ENCODE measurements at places on chromosomes 16 and 17.

DNA sequence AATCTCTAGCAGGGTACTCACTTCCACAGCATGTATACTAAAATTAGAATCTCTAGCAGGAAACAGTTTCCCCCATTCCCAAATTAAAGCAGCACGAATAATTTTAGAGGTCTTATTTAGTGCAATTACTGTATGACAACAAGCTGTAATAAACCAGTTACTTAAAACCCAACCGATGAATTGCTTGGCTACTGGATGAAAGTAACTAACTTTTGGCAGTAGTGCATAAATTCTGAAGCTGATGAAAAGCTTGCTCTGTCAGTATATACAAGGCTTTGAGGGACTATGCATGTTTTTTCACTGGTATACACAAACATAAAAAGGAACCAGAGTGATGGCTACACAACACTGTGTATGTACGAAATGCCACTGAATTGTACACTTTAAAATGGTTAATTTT is 89.4 kb downstream of the CFDP1 start:
- DNase-seq: no peak

DNA sequence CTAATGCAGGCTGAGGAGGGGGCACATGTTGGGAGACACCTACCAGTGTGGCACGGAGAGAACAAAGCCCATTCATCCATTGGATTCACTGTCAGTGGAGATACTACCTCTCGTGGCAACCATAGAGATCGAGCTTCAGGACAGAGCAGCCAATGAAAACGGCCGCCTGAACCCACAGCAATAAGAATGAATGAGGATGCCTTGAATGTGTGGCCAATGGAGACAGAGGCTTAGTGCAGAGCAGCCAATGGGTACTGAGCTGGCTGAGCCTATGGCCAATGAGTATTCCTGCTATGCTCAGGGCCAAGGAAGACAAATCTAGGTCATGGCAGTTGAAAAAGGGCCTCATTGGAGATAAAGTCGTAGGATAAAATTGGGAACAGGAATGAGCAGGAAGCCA is 10.9 kb downstream of the ARHGEF15 start:
- DNase-seq: no peak

- no peak for DNase-seq
These were observed 704.1 kb downstream of the CDH11 start for GRCh38 chr16:64417711-64418227.

DNA sequence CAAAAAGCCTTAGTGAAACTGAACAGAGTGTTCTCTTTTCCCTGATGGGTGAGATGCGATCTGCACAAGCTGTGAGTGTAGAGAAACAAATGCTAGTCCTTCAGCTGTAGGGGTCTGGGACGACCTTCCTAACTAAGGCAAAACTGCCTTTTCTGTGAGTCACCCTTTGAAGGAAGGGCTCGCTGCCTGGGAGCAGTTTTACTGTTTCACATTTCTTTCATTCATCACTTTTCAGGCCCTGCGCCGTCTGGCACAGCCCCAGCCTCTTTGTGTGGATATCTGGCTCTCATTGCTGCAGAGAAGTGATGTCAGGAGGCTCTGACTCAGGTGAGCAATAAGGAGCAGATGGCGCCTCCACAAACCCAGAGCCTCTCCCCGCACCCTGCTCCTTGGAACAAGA is 57.4 kb downstream of the HS3ST3A1 start:
- DNase-seq: no peak

DNA sequence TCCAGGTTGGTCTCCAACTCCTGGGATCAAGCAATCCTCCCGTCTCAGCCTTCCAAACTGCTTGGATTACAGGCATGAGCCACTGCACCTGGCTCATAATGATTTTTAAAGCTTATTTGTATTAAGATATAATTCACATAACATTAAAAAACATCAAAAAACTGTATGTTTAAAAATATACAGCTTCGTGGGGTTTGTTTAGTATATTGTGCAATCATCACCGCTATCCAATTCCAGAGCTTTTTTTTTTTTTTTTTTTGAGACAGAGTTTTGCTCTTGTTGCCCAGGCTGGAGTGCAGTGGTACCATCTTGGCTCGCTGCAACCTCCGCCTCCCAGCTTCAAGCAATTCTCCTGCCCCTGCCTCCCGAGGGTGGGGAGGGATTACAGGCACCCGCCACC is 11.0 kb upstream of the SLC25A19 start:
- DNase-seq: no peak

GRCh38 chr16:66515596-66516508 is 34.1 kb downstream of the TK2 start:
- peak; percentile 40 for DNase-seq

DNA sequence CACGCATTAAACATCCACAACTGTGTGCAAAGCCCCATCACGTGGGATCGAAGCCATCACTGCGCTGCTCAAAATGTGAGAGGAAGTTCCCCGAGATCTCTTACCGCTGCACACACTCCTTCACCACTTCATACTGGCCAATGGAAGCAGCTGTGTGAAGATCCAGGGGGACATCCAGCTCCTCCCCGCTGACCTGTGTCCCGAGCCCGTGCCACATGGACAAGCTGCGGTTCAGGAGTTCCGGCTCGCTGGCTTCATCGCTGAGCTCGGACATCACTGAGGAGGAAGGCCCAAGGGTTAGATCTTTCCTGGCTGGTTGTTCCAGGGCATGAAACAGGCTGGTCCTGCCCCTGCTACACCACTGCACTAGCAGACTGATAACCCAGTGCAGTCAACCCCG is 4.2 kb downstream of the ANKS3 start:
- DNase-seq: no peak

GRCh38 chr17:42071810-42072209 is 21.4 kb upstream of the C17orf113 start:
- no peak for DNase-seq

- no peak for DNase-seq
These were observed 208.2 kb downstream of the C16orf78 start for GRCh38 chr16:49581630-49582298.

GRCh38 chr17:74008196-74008595 is 195.3 kb upstream of the RPL38 start:
- no peak for DNase-seq

GRCh38 chr17:27481327-27481726 is 25.1 kb downstream of the KSR1 start:
- peak; percentile 60 for DNase-seq

DNA sequence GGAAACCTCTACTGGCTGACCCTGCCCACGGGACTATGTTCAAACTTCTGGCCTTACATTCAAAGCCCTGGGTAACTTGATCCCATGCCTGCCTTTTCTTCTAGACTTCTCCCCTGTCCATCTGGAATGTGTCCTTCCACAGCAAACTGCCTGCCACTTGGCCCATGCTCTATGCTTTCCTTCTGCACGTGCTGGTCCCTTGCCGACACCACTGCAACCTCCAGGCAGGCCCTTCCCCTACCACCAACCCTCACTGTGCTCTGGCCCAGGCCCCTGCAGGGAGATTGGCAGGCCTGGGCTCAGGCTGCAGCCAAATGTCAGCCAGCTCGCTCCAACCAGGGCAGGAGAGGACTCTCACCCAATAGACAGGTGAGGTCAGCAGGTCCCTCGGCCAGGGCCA is 11.0 kb downstream of the HSD11B2 start:
- no peak for DNase-seq

DNA sequence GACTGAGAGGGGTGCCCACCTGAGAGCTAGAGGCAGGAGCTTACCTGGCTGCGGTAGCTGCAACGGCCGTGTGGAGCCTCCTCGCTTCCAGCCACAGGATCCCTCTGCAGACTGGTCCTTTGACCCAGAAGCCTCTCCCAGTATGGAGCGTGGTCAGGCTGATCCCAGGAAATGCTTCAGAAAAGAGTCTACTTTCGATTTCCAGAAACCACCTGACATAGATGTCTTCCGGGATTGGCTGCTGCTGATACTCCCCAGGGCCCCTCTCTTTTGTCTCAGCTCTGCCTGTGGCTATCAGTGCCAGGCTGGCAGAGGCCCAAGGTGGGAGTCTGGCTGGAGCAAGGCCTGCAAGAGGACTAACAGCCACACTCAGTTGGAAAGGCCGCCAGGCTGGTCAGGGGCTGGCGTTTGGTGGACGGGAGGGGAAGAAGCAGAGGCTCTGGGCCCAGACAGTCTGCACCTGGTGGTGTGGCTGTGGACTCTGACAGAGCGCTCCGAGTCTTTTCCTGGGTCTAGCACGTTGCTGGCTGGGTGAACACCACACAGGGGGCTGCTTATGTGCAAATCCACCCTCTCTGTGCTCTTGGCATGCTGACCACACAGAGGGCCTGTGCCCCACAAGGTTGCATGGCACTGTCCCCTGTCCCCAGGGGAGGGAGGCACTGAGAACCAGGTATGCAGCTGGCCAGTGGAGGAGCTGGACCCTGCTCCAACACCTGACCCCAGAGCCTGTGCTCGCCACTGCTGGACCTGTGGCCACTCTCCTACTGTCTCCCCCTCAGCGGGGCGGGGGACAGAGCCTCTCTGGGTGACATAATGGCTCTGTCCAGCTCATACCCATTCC is at the start of gene LGALS3BP:
LGALS3BP (minus strand) TSS at position 144 of the 844 bp plus-strand sequence. CDS start 2,732 bp downstream, outside the sequence.
- peak; percentile 24 for DNase-seq

- no peak for DNase-seq
These were observed 53.2 kb downstream of the CDYL2 start for GRCh38 chr16:80751167-80751566.

- DNase-seq: no peak
These were observed 32.5 kb upstream of the TNRC6C start for GRCh38 chr17:77925831-77926543.

- no peak for DNase-seq
These were observed 769 bp downstream of the TMEM88 start for GRCh38 chr17:7855660-7856010.

DNA sequence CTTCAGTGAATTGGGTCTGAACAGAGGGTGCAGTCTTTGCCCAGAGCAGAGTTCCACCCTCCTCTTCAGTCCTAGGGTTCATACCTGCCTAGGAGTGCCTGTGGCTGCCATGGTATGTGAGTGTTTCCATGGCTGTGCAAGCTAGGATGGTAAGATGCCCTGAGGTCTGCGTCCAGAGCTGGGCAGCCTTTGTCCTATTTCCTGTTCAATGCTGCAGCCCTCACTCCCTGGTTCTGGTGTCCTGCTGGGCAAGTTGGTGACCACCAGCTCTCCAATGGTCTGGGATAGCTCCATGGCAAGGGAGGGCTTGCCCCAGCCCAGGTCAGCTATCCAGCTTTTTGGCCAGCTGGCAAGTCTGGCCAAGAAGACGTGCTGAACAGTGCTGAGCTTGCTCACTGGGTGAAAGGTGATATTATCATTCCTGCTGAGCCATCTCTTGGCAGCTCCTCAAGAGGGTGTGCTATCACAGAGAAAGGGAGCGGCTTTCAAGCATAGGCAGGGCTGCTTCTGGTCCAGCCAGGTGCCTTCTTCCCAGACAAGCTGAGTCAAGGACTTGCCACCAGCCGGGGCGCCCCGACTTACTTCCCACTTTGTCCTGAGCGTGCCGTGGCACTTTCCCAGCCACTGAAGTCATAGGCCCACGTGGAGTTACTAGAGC is 13.0 kb upstream of the NFATC3 start:
- no peak for DNase-seq

- DNase-seq: no peak
These were observed 63.6 kb downstream of the TNFRSF13B start for GRCh38 chr17:16908273-16908672.

GRCh38 chr17:298791-299450 is 53.7 kb downstream of the RPH3AL start:
- DNase-seq: no peak

GRCh38 chr17:77228241-77228752 is 87.5 kb downstream of the SEC14L1 start:
- DNase-seq: no peak

- no peak for DNase-seq
These were observed 134.7 kb downstream of the ABCA8 start for GRCh38 chr17:68820476-68820824.

DNA sequence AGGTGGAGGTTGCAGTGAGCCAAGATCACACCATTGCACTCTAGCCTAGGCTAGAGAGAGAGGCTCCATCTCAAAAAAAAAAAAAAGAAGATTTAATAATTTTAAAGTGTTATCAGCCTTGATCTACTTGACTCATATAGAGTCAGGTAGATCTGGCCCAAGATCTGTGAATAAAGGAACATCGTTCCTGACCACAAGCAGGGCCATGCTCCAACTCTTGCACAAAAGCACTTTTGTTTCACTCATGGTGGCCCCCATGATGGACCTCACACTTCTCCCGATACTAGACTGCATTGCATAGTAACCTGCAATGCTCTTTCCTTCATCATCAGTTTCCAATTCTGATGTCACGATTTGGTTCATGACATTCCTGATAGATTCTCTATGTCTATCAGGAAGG is 5.2 kb upstream of the MYH11 start:
- no peak for DNase-seq

GRCh38 chr17:40647624-40648383 is at the start of gene SMARCE1:
Gene SMARCE1 (minus strand): TSS chr17:40647818. CDS start chr17:40645802, 2,016 bp downstream.
- peak; percentile 79 for DNase-seq

- no peak for DNase-seq
These were observed 605.2 kb downstream of the KCNJ2 start for GRCh38 chr17:70774339-70775117.

DNA sequence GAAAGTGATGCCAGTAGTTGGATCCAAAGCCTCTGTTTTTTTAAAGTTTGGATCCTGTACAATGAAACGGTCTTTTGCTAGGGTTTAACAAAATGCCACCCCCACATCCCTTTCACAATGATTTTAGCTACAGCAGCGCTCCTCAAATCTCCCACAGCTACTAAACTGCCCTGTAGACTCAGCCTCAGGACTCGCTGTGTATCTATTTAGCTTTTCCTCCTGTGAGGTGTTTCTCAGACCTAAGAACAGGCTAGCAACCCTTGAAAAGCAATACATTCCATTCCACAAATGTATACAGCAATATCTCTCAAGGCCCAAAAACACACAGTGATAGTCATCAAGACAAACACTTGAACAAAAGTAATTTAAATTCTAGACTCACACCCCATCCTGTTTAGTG is 206.4 kb downstream of the ZFHX3 start:
- DNase-seq: no peak

GRCh38 chr16:28255838-28256237 is 36.5 kb upstream of the SBK1 start:
- DNase-seq: no peak

GRCh38 chr16:25110387-25110947 is 1.1 kb upstream of the LCMT1 start:
- DNase-seq: no peak

DNA sequence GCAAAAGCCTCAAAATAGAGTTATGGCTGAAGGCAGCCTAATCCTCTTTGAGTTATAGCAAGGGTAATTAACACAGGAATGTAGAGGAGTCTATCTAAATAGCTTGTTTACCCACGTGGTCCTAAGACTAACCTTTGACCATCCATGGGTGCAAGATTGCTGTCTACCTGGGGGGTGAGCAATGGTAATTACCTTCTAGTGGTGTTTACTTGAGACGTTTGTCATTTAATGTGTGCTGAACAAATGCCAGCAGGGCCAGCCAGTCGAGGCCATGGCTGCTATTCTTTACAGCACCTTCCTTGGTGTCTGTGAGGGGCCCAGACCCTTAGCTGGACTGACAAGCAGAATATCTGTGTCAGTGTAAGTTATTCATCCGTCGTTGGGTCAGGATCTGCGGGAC is 13.9 kb upstream of the PRPSAP1 start:
- no peak for DNase-seq
